ENCODE measurements at places on chromosomes 3 and 15.

DNA sequence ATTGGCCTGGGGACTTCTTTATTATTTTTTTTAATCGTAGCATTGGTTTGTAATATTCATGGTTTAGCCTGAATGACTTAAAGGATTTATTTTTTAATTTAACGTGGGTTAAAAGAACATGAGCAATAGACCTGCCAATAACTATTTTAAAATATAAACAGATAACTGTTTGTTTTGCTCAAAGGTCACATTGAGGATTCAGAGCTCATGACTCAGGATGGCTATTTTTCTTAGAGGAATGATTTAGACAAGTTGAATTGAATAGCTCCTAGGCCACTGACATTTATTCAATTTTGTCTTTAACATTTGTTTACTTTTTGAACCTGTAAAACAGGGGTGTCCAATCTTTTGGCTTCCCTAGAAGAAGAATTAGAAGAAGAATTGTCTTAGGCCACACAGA, 68.5 kb downstream of the ITPR1 start:
- DNase-seq = no peak

DNA sequence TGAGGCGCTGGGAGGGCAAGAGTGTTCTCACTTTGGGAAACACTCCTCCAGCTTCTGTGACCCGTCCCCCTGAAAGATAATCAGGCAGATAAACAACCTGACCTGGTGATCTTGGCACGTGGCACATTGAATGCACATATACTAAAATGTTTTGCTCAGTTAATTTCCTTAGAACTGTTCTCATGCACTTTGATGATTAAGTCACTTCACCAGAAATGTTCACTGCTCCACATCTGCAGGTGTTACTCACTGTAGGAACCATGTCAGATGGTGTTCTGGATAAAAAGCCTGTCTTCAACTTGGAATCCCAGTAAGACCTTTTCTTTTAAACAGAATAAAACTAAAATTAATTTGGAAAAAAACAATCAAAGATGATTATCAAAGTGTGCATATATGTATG, 24.6 kb upstream of the NIPA2 start:
- no peak for DNase-seq

DNA sequence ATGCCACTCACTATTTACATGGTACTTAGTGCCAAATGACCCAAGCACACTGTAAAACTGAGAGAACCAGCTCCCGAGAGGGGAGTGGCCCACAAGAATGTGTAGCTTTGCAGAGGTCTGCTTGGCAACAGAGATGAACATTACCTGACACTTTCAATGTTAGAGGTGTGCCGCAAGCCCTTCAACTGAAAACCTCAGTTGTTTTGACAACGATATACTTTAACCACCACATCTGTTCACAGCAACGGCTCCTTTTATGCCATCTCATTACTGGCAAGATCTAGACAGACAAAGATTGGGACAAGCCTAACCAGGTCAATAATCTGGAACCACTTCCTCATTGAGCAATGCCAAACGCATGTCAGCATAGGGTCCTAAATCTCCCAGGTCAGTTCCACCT, 23.7 kb downstream of the NEK10 start:
- DNase-seq = no peak

GRCh38 chr15:101542306-101543025, 53.0 kb upstream of the PCSK6 start:
- no peak for DNase-seq

- no peak for DNase-seq
Observed at GRCh38 chr3:161471211-161471610, 25.4 kb upstream of the OTOL1 start.

- no peak for DNase-seq
Observed at GRCh38 chr15:65388306-65389080, 10.7 kb upstream of the IGDCC3 start.

DNA sequence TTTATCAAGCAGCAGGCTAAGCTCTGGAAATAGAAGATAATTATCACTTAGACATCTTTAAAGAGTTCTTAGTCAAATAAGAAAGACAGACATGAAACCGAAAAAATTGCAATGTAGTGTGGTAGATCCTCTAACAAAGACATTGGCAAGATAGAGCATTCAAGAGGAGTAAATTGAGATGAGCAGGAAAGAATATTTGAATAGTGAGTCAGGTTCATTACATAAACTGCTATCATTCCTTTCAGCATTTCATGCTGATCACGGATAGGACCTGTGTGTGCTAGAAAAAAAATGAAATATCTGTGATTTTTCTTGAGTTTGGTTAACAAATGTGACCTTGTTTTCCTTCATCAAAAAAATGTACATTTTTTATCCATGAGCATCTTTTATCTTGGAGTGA, 460.9 kb downstream of the OTOL1 start:
- DNase-seq = no peak

DNA sequence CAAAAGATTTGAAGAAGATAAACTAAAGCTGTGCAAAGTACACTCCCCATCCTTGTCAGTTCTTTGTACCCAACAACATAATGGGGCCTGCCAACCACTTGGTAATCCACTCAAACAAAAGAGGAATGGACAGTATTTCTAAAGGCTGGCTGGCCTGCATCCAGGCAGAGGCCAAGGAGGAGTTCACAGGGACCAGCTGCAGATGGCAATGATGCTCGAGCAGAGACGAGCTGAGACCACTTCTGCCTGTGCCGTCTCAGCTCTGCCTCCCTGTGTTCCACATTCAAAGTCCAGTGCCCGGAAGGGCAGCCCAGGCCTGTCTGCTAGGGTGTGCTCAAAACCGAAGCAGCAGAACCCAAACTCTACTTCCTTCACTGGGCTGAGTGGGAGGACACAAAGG, 14.3 kb downstream of the CXCR6 start:
- no peak for DNase-seq

DNA sequence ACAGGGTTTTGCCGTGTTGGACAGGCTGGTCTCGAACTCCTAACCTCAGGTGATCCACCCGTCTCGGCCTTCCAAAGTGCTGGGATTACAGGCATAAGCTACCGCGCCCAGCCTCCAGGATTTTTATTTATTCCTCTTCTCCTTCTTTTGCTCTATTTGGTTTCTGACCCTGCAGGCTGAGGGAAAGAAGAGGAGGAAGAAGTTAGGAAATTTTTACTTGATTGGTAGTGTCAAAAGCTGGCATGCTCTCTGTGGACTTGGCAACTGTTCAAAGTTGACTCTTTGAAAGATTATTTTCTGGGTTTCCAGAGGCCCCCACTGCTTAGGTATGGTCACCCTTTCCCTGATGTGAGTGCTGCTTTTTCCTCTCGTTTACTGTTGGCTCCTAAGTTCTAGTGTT, 372.2 kb downstream of the DIPK2A start:
- no peak for DNase-seq

DNA sequence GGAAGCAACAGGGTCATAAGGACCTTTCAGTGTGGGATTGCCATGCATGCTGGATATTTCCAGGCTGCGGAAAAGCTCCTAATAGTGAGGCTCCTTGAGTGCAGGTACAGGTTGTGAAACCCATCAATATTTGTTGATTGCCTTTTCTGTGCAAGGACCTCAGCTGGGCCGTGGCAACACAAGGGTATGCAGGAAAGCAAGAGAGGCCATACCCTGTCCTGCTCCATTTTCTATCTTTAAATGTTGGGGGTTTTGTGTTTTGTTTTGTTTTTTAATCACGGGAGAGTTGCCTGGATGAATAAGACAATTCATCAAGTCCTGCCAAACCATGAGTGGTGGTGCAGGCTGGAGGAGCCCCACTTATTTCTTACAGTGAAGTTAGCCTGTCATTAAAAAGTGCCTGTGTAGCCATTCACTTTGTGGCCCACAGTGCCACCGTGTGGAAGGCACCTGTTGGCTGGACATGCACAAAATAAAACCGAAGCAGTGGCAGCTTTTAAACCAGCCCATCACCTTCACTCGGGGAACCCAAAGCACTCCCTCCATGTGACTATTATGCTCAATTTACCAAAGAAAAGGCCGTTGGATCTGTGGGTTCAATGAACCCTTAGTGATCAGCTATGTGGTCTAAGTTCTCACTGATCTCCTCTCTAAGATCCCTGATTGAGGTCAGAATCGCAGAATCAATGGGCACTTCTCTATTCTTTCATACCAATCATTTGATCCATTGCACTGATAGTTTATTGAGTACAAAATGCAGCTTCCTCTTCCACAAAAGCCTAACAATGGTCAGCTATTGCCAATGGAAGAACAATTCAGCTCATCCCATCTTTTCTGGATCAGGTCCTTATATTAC, 42.2 kb downstream of the CLDN18 start:
- DNase-seq = no peak

GRCh38 chr3:58350627-58351013, 17.9 kb downstream of the PXK start:
- no peak for DNase-seq

- peak; percentile 33 for DNase-seq
Observed at GRCh38 chr15:58070801-58071418, 5.4 kb upstream of the ALDH1A2 start.

DNA sequence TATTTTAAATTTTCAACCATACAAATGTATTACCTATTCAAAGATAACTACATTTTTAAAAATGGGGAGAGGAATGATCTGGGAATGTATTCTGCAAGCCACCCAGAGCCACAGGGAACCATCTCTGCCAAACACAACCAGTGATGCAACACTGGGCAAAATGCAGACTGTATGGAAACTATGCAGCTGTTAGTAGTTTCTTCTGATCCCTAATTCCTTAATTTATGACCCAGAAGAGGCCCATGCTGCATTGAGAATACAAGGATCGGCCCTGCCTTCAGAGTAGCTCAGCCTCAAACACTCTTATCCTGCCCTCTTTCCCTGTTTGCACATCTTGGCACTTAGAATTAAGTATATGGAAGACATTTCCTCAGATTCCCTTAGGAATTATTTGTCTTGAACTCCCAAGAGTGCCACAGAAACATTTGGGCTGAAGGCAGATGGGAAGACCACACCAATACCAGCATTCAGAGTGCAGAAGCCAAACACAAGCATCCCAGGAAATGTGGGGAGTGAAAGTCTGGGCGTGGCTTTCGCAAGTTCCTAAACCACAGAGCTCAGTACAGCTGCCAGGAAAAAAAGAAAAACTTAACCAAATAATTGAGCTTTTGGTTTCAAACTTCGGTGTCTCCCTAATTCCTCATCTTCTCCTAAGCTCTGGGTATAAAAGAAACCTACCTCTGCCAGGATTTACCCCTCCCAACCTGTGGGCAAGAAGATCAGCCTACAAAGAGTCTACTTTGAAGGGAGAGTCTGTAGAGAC, 5.3 kb downstream of the SNUPN start:
- no peak for DNase-seq

DNA sequence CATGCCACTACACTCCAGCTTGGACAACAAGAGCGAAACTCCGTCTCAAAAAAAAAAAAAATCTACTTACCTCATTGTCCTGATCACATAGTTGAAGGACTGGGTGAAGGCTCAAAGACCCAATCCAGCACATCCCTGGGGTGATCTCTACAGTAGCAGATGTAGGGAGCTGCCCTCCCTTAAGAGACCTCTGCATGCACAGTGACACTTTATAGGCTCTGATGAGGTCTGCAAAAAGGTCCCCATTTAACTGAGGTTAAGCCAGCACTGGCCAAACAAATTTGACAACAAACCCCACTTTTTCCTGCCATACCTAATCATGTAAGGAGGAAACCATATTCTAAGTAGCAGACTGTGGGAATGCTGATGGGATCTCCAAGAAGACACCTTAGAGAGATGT, 31.1 kb upstream of the SPATA12 start:
- DNase-seq = no peak

DNA sequence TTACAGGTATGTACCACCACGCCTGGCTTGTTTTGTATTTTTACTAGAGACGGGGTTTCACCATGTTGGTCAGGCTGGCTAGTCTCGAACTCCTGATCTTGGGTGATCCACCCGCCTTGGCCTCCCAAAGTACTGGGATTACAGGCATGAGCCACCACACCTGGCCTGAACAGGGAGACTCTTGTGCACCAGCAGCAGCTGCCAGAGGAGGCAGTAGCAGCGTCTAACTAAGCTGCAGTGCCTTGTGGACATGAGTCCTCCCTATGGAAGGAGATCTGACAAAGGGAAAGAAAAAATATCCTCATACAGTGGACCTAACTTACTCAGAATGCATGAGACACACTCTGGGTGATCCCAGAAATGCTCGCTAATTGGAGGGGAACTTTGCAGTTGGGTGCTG, 36.8 kb upstream of the NEO1 start:
- DNase-seq = no peak

DNA sequence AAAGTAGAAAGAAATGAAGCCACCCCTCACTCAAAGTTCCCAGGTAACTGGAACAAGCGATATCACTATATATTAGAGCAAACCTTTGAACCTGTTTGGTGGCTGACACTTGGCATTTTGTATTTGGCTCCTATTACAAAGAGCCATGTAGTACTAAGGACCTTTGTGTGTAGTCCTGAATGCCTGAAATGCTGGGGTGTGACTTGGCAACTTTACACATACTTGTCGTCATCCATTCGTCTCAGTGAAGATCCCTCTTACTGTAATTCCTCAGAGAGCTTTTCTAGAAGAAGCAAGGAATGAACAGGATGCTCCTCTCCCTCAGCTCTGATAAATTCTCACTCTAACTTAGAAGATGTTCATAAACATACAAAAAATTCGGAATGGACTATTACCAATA, 216.1 kb upstream of the CDIN1 start:
- DNase-seq = no peak

DNA sequence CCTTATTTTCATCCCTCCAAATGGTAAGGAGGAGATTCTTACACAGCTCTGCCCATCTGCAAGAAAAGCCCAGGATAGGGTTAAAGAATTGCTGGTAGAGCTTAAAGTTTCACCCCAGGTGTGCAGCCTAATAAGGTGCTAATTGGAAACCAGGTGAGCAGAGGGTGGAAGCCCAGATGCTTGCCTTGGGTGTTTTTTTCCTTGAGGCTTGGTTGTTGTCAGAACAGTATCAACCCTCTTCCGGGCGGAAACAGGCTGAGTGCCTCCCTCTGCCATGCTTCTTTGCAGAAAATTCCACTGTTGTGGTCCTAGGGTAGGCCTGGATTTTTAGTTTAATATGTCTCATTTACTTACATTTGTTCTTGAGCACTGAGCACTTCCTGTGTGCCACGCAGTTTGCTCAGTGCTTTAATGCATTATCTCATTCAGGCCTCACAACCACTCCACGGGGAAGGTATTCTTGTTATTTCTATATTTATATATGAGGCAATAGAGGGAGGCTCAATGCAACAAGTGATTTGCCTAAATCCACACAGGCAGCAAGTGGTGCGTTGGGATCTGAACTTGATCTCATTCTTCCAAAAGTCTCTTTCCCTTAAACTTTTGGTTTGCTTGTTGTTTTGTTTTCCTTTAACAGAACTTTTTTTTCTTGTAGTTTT, 115.0 kb upstream of the LRIG1 start:
- DNase-seq = no peak

DNA sequence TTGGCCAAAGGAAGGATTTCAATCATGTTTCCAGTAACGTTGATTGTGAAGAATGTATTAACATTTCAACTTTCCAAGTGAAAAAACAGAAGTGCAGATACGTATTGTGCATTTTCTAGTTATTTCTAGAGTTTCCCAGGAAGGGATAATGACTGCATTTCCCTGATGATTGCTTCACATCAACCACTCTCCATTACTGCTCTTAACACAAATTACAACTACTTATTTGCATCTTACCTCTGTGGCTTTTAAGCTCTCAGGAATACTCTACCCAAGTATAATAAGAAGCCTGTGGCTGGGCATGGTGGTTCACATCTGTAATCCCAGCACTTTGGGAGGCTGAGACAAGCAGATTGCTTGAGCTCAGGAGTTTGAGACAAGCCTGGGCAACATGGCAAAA, 582.5 kb downstream of the ZNF385D start:
- DNase-seq = no peak

GRCh38 chr3:112002096-112002971, 3.6 kb downstream of the TAGLN3 start:
- peak; percentile 34 for DNase-seq

GRCh38 chr3:30775040-30775439, 119.4 kb downstream of the GADL1 start:
- DNase-seq = no peak
